Activated naive CD4-positive, alpha-beta T cell treated with anti-CD3 and anti-CD28 coated beads, Interleukin-2, amount 50 U/mL, for 72 hours (primary cell): ENCODE measurements at places on chromosomes 13 and 19. TPM values are rescaled to one million over a fixed set of nuclear protein-coding genes. Genes with fewer than 3 reads are reported as not detected.

Gene SERP2
- total RNA-seq, result 2.2 TPM

Gene LMTK3
- total RNA-seq, result 2.9 TPM

Gene SYNE4
- 2.6 TPM for total RNA-seq

Gene MBD3L2
- not detected for total RNA-seq

Gene CYP2A7
- total RNA-seq, result not detected

Gene WDR62
- total RNA-seq, result 17.5 TPM

Gene APC2
- total RNA-seq, result 0.09 TPM

Gene SCAMP4
- total RNA-seq, result 22.4 TPM

Gene ZNF738
- 12.4 TPM for total RNA-seq

Gene BAX
- total RNA-seq, result 191 TPM

Gene ATCAY
- not detected for total RNA-seq

Gene FOXO1
- 40.4 TPM for total RNA-seq

Gene NKPD1
- 0.14 TPM for total RNA-seq

Gene ACP7
- not detected for total RNA-seq

Gene P2RY11
- 18.1 TPM for total RNA-seq
